ENCODE measurements at places on chromosomes 2 and 18.

DNA sequence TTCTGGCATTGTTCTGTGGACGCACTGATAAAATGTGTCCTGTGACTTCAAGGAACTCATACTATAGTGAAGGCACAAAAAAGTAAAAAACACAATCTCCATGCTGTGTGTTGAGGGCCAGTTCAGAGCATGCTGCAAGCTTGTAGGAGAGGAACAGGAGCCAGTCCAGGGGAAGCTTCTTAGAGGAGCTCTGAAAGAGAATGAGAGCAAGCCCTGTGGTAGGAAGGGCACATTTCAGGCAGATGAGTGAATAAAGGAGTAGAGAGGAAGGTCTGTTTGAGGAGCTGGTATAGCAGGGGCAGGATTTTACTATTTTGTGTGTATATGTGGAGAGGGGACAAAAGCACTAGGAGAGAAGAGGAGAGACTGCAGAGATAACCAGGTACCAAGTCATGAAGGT, 478.3 kb downstream of the ZEB2 start:
- DNase-seq, result no peak

DNA sequence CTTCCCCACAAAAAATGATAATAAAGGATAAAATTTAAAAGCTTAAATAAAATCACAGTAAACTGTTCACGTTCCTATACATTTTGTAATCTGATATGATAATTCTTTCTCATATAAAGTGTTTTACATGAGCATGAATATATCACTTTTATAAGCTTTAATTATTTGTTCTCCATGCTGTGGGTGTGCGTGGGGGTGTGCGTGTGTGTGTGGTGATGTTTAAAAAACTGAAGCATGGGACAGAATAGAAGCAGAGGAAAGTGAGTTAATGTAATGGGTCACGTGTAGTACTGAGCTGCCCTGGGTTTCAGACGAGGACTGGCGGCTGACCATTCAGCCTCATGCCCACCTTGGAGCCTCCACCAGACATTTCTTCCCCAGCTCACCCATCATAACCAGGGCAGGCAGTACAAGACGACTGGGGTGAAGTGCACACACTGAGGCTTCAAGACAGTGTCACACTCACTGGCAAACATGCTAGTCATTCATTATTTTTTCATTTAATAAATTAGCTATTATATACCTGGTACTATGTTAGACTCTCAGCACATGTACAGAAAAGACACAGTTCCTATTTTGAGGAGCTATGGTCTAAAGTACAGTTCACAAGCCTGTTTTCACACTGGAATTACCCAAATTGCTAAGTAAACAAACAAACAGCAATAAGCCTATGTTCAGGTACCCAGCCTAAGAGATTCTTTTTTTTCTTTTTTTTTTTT, 97.2 kb upstream of the LPIN2 start:
- no peak for DNase-seq

DNA sequence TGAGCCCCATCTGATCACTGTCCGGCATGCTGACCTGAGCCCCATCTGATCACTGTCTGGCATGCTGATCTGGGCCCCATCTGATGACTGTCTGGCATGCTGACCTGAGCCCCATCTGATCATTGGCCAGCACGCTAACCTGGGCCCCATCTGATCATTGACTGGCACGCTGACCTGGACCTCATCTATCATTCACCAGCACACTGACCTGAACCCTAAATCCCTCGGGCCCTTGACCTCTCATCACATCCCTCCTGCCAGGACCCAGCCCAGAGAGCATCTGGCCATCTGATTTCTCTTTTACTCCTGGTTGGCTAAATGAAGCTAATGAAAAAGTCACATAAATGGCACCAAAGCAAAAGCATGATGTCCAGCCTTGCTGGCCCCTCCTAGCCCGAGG, 207.1 kb downstream of the NDUFA10 start:
- DNase-seq, result no peak

GRCh38 chr2:86330001-86330400, 7.4 kb downstream of the REEP1 start:
- no peak for DNase-seq

DNA sequence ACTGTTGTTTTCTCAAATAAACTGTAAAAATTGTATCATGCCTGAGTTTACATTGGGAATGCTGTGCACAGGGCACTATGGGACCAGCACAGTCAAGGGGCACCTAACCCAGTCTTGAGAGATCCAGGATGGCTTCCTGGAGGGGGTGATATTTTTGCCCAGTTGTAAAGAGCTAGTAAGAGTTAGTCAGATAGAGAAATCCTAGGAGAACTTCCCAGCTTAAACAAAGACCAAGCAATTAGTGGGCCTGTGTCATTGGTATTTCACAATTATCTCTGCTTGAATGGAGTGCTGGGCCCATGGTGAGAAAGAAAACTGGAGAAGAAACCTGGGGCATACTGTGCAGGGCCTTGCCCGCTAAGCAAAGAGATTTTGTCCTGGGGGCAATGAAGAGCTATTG, 12.2 kb downstream of the XDH start:
- no peak for DNase-seq

GRCh38 chr2:239375278-239376061, 25.4 kb downstream of the HDAC4 start:
- no peak for DNase-seq

DNA sequence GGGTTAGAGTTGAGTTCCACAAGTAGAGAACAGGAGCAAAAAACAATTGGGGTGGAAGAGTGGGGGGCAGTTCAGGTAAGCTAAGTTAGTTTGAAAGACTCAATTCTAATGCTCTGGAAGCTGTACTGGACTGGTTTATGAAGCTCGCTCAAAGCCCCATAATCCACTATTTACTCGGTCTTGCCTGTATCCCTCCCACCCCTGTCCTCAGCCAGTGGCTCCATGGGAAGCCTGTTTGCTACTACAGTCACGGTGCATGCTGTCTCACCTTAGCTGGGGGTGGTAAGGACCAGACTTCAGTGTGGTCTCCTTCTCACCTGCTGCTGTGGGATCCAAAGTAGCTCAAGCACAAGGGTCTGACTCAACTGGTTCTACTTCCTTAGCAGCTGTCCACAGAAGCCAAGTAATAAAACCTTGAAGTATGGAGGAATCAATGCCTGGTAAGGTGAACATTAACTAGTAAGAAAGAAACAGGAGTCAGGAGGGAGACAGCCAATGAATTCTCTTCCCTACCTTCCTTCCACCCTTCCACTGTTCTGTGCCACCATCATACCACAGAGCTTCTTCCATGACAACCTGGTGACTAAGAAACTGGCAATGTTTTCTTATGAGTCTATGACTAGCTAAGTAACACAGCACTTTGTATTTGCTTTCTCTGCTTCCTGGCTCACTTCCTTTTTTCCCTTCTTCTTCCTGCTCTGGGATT, 230.8 kb downstream of the SRBD1 start:
- DNase-seq, result no peak

DNA sequence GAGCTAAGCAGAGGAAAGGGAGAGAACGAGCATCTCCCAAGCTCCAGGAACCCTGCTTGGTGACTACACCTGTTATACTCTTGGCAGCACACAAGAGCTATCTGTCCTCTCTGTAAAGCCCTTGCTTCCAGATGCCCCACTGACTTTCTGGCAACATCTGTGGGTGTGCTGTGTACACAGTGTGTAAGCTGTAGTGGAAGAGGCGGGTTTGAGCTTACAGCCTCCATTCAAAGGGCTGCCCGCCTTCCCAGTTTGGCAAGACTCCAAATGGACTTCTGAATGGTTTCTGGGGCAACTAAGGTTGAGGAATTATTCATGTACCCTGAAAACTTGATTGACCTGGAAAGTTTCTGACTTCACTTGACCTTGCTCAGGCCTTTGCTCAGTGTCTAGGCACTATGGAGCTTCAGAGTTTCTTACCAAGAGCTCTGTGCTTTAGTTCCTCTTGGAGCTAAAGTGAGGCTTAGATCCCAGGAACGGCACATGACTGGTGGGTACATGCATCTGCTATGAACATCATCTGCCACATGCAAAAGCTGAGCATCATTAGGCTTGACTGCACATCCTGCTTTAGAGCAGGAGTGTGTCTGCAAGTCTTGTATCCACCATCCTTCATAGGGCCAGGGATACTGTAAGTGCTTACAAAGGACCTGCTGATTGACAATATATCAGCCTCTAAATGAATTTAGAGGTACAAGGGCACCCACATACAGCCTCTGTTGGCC, 290.9 kb upstream of the SIX2 start:
- DNase-seq, result no peak

DNA sequence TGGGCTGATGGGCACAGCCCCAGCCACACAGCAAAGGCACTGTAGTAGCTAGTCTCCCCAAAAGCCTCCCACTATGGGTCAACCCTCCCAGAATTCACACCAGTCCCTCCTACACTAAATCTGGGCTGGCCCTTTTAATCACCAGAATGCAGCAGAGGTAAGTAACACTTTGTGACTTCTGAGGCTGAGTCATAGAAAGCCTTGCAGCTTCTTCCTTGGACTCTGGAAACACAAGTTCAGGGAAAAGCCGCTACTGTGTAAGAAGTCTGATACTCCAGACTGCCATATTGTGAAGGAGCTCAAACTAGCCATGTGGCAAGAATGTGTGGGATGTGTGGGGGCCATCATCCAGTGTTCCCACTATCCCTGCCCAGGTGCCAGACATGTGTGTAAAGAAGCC, 19.0 kb upstream of the SIX2 start:
- no peak for DNase-seq

DNA sequence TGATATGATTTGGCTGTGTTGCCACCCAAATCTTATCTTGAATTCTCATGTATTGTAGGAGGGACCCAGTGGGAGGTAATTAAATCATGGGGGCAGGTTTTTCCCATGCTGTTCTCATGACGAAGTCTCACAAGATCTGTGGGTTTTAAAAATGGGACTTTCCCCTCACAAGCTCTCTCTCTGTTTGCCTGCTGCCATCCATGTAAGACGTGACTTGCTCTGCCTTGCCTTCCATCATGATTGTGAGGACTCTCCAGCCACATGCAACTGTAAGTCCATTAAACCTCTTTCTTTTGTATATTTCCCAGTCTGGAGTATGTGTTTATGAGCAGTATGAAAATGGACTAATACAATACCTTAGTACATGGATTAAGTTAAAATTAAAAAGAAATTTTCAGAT, 1094.7 kb upstream of the SLC39A10 start:
- no peak for DNase-seq

DNA sequence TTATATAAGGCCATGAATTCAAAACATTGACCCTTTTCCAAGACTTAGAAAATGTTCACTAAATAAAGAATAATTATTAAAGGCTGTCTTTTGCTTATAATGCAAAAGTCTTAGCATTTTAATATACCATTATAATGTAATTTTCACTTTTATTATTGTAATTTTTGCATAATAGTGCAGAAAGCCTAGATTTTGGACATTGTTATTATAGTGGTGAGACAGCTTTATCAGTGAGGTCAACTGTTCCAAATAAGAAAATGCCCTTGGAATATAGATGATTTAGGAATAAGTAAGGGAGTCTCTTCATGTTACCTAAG, 56.6 kb downstream of the ATIC start:
- no peak for DNase-seq

- no peak for DNase-seq
Observed at GRCh38 chr2:96859099-96859649, 1.4 kb upstream of the ANKRD39 start.

GRCh38 chr2:176709149-176709951, 440.1 kb downstream of the MTX2 start:
- no peak for DNase-seq

DNA sequence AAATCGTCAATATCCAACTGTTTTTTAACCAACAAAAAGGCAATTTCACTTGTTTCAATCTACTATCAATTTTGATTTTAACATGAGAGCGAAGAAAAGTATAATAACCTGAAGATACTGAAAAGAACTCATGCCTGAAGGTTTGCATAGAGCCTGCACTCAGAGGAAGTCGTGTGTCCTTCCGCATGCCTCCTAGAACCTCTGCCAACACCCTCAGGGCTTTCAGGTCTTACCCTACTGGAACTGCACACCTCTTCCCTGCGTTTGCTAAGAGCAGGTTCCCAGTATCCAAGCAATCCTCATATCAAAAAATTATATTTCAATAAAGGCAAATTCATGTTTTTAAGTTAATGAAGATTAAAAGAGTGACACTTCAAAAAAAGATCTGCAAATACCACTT, 74.7 kb downstream of the PIAS2 start:
- DNase-seq, result no peak

DNA sequence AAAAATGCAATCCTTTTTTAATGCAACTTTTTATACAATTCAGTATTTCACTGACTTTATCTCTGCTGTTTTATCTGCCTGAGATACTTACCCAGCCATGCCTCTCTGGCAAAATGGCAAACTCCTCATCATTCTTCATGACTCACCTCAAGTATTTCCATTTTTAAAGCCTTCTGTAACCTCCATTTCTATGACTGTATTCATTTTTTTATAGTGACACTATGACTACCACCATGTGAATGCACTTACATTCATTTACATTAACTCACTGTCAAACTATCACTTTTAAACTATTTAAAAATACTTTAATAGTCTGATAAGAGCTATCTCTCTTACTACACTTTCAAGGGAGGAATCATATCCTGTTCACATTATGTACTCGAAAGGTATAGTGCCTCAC, 99.4 kb upstream of the SCN7A start:
- no peak for DNase-seq

DNA sequence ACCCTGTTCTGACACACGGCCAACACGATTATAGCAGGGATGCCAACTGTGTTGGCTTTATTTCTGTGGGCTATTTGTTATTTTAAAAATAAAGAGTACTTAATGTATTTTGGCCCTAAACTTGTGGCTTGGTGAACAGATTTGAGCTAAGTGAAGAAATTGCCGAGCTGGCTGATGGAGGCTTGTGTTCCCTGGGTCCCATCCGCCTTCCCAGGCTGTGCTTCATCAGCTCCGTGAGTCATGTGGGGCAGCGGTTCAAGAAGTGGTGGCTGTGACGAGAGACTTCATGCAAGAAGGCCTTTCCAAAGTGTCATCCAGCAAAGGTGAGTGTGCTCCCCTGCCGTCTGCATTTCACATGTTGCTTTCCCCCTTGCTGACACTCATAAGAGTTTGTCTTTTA, 73.6 kb upstream of the NCK2 start:
- DNase-seq, result no peak

- DNase-seq, result no peak
Observed at GRCh38 chr2:230472621-230473018, 56.6 kb downstream of the SP100 start.

DNA sequence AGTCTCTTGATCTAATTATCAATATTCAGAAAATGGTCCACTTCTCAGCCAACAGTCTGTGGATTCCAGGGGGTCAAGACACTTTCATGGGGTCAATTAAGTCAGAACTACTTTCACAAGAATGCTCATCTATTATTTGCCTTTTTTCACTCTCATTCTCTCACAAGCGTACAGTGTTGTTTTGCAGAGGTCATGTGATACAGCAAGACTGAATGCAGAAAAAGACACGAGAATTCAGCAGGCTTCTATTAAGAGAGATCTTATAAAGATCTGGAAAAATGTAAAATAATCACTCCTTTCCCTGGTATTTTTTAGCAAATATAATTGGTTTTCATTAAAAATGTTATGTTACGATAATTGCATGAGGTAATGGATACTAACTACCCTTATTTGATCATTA, 8.7 kb downstream of the RPRD1A start:
- peak; percentile 5 for DNase-seq

DNA sequence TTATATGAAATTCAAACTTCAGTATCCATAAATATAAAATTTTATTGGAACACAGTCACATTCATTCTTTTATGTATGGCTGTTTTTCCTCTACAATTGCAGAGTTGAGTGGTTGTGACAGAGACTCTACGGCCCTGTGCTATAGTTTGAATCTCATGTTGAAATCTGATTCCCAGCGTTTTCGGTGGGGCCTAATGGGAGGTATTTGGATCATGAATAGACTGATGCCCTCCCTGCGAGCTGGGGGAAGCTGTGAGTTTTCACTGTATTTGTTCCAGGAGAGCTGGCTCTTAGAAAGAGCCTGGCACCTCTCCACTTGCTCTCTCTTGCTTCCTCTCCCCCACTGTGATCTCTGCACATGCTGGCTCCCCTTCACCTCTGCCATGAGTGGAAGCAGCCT, 1.7 kb downstream of the PFN4 start:
- DNase-seq, result no peak

Measured in hippocampal formation (tissue), 2 donors.